HFFc6 (cell line): ENCODE measurements at places on chromosomes 1 and 21.

DNA sequence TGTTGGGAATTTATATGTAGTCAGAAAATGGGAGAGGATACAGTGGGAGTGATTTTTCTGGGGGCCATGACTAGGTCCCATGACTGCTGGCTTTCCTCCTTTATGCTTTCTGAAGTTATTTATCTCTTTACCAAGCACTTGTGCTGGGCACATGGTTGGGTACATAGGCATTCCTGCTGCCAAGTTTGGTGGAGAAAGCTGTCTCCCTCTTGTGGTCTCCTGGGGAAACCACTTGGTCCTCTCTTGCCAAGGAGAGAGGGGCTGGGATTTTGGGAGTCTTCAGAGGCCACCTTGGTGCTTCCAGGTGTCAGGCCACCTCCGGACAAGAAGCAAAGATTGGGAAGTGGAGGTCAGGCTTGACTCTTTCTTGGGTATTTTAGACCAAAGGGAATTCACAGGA, 120.2 kb upstream of the KCNE2 start:
- DNase-seq: no peak

GRCh38 chr1:46501528-46501927, 11.9 kb downstream of the DMBX1 start:
- no peak for DNase-seq

DNA sequence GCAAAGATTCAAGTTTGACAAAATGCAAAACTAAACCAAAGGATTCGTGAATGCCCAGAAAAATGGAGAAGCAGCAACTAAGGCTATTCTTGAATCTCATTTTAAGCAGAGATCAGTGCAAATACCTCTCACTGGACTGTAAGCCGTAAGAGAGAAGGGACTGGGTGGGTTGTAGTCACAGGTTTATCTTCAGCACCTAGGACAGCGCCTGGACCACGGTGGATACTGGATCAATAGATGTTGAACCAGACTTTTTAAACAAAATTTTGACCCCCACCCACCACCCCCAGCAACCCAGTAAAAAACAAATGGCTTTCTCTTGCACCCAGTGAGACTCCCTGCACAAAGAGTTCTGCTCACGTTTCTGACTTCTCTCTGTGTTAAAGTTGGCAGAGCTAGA, 347.1 kb downstream of the AJAP1 start:
- no peak for DNase-seq

DNA sequence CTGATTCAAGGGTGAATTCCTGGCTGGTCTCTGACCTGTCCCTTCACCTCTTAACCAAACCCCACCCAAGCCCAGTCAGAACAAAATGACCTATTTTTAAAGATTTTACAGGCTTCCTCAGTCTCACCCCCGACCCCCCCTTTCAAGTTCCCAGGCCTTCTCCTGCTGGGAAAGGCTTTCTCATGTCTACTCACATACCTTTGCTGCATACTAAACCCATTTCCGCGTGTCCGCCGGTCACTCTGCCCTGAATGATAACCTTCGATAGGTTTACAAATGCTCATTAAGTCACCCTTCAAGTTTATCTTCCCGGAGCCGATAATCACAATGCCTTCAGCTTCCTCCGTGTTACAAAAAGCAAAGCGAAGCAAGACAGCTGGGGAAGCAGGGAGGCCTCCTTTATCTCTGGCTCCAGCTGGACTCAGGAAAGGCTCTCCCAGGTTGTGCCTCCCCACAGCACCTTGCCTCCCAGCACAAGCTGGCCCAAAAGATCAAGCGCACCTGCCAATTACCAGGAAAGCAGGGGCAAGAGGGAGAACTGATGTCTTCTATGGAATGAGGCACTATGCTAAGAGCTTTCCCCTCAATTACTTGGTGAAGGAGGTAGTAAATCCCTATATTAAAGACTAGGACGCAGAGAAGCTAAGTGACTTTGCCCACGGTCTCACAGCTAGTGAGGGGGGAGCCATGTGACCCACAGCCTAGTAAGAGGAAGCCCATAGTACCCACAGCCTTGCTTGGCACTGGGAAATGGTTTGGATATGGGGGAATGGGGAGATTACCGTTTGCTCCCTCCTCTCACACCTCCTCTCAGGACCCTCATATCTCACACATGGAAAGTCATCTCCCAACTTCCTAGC, 15.9 kb downstream of the SMIM12 start:
- no peak for DNase-seq

GRCh38 chr21:43266534-43266933, 97.7 kb downstream of the CRYAA start:
- DNase-seq: no peak
